ENCODE measurements at places on chromosomes 7 and 10.

DNA sequence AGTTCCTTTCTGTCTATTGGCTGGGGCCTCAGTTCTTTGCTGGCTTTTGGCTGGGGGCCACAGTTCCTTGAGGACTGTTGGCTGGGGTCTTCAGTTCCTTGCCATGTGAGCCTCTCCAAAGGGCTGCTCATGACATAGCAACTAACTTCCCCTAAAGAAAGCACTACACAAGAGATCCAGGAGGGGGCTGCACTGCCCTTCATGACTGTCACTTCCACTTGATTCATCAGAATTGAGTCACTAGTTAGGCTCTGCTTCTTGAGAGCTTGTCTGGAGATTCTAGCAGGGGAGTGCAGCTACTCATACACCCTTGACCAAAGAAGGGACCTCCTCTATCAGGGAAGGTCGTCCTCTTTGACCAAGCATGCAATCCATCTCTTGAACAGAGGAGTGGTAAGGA, 38.0 kb upstream of the MKX start:
- peak; percentile 59 for DNase-seq

DNA sequence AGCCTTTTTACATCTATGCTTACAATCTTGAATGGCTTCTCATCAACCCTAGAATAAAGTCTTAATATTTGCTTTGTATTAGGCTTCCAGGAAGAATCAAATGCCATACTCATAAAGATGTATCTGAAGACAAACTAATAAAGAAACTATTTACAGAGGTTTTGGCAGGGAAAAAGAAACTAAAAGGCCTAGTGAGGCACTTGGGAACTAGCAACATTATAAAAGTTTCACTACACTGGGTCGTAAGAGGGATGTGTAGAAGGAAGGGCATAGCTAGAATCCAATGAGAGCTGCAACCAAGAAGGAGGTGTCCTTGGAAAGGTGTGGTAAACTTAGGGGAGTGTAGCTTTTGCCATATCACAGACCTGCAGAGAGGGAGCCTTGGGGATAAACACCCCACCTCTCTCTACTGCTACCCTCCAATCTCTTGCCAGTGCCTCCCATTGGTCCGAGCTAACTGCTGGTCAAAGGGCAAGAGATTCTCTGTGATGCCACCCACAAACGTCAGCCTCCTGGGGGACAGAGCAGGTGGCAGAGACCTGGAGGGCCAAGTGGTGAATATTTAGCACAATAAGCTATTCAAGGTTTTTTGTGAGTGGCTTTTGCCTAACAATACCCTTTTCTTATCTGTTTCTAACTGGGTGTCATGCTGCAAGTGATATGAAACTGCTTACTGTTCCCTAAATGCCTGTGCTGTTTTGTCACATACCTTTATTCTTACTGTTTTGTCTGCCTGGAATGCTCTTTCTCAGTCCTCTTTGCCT, 60.7 kb downstream of the CPED1 start:
- DNase-seq: no peak

DNA sequence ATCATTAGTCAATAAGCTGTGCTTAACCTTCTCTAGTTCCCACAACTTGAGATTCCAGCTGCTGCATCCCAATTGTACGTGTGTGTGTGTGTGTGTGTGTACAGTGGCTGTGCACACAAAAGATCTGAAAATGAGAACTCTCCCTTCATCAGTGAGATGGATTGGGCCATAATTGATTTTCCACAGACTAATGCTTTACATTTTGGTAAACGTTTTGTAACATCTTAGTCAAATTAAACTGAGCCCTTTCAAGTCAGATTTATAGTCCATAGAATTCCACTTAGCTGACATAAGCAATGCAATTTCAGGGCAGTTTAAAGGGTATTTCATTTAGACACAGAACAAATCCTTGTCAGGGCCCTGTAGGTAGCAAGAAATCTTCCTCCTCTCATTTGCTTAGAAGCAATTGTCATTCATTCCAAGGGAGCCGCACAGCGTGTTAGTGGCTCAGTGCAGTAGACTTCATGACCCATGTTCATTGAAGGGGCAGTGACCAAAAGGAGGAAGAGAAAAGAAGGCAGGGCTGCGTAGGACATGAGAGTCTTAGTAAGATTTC, 1123.5 kb upstream of the AUTS2 start:
- DNase-seq: no peak

GRCh38 chr7:21011153-21011552, 224.5 kb upstream of the SP8 start:
- no peak for DNase-seq

DNA sequence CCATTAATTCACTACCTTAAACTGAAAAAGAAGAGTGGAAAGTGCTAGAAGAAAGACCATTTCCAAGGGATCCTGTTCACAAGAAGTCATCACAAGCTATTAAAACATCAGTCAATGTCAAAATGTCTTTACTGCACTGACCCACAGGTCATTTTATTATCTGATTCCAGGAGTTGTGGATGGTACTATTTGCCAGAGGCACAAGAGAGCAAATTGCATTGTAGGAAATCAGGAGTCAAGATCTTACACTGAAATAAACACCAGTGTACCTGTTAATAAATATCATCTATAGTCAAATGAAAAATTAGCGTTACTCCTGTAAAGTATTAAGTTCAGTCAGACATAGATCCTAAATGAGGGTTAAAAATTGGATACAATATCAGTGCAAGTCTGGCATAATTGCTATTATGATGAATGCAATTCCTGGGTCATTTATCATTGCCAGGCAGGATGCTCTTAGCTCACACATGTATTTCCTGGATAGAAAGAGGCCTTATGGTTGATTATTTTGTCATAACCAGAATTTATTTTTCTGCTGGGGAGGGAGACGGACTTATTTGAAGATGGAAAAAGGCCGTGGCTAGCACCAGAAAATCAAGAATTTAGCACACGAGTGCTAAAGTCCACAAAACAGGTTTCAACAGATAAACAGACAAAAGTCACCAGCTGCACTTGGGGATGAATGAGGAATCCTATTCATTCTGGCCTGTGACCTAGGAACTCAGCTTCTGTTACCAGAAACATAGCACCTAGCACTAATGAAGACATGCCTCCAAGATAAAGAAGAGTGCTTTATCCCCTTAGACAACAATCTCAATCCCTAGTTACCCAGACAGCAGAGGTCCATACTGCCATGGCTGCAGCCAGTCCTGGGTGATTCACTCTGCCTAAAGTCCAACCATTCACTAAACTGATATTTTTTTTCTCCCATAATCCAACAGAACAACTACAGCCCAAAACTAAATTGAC, 683.1 kb upstream of the POM121L12 start:
- no peak for DNase-seq

- peak; percentile 10 for DNase-seq
Measured at GRCh38 chr10:11147722-11148121, 130.1 kb downstream of the CELF2 start.

DNA sequence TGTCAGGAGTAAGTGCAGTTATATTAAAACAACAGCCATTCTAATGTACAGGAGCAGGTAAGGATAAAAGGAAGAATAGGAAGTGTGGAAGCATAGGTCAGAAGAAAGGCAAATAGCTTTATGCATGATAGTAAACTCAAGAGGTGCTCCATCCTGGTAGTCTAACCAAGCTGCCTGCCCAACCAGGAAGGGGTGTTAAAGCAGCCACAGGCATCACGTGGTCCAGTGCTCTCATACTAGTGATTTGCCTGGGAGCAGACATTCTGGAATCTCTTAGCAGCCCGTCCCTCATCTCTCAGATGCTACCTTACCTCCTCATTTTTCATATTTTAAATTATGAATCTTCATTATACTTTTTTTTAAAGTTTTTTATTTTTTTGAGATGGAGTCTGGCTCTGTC, 18.5 kb downstream of the ABRAXAS2 start:
- DNase-seq: no peak

- DNase-seq: peak; percentile 31
Measured at GRCh38 chr7:12647364-12648219, 39.8 kb upstream of the ARL4A start.

Data from MG63 (cell line).